ENCODE measurements at places on chromosomes 6 and 20. TPM values are rescaled to one million over a fixed set of nuclear protein-coding genes. Genes with fewer than 3 reads are reported as not detected.

The NUS1 gene
- 25.4 TPM for total RNA-seq

The ZBTB12 gene
- total RNA-seq: 1.8 TPM

The ADGRF5 gene
- not detected for total RNA-seq

The MMP24 gene
- total RNA-seq: not detected

The PRND gene
- not detected for total RNA-seq

- no peak for DNase-seq
- no peaks in the 10 kb centered on the region for H3K4me1 ChIP-seq
- no peak overlapping the region for H3K27ac ChIP-seq
- H3K4me3 ChIP-seq: no peak overlapping the region
These were observed 255.6 kb downstream of the ERMARD start for GRCh38 chr6:170006900-170007467.

DNA sequence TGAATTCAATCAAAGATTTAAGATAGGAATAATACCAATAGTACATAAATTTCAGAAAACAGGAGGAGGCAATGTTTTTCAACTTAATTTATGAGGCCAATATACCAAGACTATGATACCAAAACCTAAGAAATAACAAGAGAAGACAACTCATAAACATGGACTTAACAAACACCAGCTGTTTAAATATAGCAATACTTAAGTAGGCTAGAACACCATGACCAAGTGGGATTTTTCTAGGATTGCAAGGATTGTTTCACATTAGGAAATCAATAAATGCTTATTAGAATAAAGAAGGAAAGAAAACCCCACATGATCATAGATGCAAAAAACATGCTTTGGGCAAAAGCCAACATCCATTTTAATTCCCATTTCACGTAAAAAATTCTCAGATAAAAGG is 355.1 kb downstream of the EPM2A start:
- H3K27ac ChIP-seq: no peak overlapping the region
- H3K4me3 ChIP-seq: no peak overlapping the region

The ZFP57 gene
- total RNA-seq: not detected

Measured in activated CD4-positive, alpha-beta T cell treated with anti-CD3 and anti-CD28 coated beads, Interleukin-2, amount 10 ng/mL, durations not matched to agents 7 days and 5 days (primary cell).